NCI-H510A (cell line): ENCODE measurements at places on chromosomes 3 and 15.
A peak's percentile ranks its signal among the peaks of the same experiment; 100 is the strongest.

GRCh38 chr3:59235634-59236012 lies 185.8 kb upstream of the CFAP20DC start:
- no peak for DNase-seq

DNA sequence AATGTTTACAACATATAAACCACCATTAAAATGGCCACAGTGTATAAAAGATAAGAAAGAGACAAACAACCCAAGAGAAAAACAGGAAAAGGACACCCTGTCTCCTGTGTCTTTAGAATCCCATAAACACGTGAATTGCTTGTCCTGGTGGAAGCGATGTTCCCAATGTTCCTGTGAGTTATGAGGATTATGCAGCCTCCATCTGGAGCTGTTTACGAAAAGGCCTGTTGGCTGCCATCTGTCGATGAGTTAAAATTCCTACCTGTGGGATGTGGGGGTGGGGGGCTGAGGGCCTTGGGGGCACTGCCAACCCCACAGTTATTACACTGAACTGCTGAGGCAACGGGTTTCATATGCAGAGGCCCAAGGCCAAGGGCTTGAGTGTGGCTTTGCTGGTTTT lies 13.6 kb downstream of the NISCH start:
- DNase-seq: no peak

DNA sequence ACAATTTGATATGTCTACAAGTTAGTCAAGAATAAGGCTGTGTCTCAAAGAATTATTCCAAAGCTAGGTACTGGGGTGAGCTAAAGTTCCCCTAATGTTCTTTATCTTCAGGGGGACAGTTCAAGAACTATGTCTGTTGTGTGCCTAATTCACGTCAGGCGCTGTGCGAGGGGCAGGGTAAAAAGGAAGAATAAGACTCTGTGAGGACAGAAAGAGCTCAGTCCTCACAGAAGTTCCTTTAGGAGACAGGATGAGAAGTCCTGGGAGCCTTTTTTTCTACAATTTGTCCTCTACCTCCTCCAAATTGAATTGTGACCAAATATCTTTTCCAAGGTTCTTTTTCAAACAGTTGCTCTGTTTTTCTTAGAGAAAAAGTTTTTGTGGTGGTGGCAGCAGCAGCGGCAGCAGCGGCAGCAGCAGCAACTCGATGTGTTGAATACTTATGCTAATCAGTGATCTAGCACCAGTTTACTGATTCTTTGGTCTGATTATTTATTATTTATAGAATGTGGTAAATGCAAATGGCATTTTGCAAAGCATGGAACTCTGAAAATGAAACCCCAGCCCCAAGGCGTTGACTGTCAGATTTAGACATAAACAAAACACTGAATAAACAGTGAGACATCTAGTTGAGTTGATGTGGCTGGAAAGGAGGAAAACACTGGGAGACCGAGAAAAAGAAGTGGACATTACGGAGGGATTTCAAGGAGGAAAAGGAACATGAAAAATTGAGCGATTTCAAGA lies 88.6 kb downstream of the GTPBP8 start:
- no peak for DNase-seq

DNA sequence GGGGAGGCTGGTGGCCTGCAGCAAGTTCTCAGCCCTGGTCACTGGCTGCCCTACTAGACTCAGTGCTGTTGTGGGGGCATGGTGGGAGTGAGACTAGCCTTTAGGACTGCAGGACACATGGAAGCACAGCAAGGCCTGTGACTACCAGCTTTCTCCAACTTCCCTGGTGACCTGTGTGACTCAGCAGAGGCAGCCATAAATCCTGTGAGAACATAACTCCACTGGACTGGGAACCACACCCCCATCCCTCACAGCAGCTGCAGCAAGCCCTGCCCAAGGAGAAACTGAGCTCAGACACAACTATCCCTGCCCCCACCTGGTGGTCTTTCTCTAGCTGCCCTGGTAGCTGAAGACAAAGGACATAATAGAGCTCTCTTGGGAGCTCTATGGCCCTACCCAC lies 111.3 kb downstream of the DCLK3 start:
- no peak for DNase-seq

DNA sequence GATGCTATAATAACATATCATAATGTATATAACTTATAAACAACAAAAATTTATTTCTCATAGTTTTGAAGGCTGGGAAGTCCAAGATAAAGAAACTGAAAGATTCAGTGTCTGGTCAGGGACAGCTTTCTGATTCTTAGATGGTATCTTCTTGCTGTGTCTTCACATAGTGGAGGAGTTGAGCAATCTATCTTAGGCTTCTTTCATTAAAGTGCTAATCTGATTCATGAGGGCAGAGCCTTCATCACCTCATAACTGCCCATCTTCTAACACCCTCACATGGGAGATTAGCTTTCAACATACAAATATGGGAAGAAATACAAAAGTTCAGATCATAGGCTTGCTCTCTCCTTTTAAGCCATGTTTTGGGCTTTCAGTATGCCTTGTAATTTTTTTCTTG lies 774.8 kb upstream of the EPHA6 start:
- no peak for DNase-seq

GRCh38 chr3:45992821-45993221 lies 2.8 kb downstream of the FYCO1 start:
- no peak for DNase-seq

- no peak for DNase-seq
Observed at GRCh38 chr3:11465744-11466616, 177.7 kb downstream of the VGLL4 start.

- no peak for DNase-seq
Observed at GRCh38 chr3:52959773-52960172, 62.4 kb upstream of the STIMATE start.

DNA sequence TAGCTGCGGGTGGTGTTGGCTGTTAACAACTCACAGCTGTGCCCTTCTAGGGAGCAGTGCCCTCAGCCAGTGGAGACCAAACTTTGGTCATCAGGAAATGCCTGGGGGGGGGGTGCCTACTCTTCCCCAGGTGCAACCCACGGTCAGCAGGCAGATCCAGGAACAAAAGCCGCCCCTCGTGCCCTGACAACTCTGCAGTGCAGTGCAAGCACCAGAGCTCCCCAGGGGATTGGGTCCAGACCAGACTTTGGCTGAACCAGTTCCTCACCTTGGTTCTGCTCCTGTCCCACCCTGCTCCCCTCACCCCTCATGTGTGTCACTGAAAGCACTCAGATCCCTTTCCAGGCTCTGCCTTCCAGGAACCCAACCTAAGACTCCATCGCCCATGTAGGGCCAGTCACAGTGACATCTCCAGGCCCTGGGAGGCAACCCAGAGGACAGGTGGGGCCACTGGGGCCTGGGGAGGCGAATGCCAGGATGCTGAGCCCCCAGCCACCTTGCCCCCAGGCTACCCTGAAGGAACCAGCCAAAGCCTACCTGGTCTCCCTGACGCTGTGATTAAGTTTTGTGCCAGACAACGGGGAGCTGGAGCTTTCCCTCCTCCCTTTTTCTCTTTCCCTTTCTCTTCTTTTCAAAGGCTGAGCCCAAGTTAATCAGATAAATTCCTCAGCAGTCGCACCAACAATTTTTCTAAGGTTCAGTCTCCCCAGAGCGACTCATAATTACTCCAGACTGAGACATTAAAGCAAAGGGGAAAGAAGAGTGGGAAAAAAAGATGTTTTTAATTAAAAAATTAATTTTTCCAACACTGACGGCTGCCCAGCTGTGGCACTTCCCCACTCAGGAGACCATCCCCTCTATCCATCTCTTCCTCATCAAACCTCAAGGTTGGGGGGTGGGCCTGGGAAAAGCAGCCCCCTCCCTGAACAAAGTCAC lies 207.5 kb upstream of the LINGO1 start:
- DNase-seq: no peak

DNA sequence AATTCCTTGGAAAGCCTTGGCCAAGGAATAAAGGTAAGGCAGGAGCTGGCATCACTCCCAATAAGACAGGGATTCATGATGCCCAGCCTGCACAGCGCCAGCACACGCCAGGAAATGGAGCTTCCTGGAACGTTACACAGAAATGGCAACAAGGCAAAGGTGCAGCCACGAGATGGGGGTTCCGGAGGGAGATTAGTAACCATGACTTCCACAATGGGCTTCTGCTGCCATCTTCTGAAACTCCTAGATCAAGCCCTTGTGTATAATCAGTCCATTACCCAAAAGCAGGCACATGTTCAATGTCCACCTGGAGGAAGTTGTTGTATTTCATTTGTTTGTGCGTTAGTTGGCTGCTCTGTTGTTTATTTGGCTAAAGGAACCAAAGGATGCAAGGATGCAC lies 131.2 kb upstream of the TRIM42 start:
- no peak for DNase-seq

GRCh38 chr15:78168608-78169007 lies 19.4 kb downstream of the IDH3A start:
- DNase-seq: no peak

DNA sequence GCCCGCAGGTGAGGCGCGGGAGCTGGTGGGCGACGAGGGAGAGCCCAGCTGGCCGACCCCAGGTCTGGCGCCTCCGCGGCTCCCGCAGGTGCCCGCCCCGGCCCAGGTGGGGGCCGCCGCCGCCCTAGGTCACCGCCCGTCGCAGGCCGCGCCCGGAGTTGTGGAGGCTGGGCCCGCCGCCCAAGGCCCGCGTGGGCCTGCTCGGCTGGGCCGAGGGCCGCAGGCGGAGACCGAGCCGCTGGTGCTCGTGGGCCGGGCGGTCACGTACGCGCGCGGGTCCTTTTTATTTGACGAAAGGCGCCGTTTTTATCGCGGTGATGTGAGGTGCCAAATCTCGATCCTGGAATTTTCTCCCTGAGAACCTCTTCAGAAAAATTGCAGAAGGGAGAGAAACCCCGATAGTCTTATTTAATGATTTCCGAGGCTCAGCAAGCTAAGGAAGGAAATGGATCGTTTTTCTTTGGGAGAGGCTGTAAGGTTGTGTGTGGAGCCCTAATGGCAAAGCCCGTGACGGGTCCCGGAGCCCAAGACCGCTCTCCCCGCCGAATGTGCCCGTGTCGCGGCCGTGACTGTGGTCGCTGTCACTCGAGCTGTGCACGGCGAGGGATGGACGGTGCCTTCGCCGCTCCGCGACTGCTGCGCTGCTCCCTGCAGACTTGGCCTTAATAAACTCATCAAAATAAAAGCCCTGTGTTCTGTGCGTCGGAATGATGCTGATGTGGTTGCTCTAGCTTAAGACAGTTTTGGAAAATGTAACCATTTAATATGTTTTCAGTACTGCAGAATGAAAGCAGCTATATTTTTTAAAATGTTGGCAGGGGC lies 612 bp downstream of the APPL1 start:
- peak; percentile 6 for DNase-seq

DNA sequence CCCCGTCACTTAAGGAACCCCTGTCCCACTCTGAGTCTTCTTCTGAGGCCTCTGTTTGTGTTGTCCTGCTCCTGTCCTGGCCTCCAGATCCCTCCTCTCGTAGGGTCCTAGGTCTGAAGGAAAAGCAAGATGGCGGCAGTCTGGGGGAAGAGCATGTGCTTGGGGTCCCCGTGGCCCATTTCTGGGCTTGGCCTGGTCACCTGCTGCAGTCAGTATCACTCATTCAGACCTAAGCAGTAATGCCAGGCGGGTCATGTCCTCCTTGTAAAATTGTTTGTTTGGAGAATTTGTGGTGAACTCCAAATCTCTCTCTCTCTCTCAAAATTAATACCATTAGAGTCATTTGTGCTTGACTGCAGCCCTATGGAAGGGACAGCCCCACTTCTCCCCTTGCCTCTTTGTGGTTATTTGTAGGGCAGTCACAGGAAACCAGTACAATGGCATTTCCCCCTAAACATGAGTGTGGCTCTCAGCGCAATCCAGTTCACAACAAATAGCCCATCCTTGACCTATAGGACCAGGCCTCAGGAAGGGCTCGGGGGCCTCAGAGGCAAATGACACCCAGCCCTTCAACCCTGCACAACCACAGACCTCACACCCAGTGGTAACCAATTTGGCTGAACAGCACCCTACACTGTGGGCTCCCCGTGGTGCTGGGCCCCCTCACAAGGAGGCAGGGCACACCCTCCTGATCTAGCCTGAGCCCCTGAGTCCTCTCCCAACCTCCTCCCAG lies 173.5 kb downstream of the OR4M2 start:
- DNase-seq: no peak

GRCh38 chr3:67781218-67781617 lies 126.8 kb upstream of the SUCLG2 start:
- DNase-seq: no peak

DNA sequence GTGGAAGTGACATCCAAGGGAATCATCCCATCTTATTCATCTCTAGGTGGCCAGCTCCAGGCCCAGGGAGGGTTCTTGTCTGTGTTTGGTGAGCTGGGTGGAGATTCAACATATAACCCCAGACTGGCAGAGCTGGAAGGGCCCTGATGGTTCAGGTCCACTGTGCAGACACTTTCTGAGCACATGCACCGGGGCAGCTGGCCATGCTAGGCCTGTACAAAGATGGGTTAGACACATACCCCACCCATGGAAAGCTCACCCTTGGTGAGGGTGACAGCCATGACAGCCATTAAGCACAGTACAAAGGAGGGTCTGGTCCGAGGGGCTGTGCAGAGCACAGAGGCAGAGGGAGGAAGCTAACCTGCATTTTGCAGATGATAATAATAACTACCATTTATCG lies 100.4 kb downstream of the CORO2B start:
- DNase-seq: no peak

GRCh38 chr3:132596326-132596725 lies 744 bp upstream of the ACKR4 start:
- no peak for DNase-seq
